T-helper 2 cell (primary cell): ENCODE measurements at places on chromosomes 2 and 18.

DNA sequence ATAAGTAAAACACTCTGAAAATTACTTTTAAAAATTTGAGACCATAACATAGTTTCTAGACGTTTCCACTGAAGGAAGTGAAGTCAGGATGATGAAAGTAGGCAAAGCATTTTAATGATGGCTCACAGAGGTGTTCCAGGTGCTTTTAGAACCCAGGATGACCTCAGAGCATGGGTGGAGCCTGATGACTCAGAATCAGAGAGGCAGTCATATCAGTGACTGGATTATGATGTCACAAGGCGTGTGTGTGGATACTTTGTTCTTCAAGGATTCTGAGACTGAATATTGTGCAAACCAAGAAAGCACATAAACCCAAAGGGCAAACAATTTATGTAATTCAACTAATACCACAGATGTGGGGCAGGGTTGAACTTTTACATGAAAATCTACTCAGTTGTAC lies 208.0 kb upstream of the FBXO11 start:
- DNase-seq = no peak

DNA sequence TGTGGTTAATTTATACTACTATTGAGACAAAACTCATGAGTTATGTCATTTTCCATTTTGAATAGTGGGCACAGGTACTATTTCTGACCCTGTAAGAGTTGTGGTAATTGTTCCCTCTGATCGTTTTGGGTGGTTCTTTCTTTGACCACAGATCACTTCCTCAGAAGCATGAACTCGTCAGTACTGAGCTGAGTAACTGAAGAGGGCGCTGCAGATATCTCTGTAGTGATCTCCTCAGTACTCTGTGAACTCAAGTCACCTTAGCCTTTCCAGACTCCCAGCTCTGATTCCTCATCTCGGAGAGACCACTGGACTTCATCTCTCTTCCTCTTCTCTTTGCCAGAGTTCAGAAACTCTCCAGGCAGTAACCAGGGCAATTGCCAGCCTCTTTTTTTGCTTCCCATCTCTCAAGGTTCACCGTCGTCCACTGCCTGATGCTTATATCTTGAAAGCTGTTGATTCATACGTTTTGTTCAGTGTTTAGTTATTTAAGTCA lies 9.4 kb upstream of the IL1RL1 start:
- no peak for DNase-seq

- no peak for DNase-seq
Observed at GRCh38 chr18:35953688-35954087, 18.8 kb upstream of the RMP24 start.

DNA sequence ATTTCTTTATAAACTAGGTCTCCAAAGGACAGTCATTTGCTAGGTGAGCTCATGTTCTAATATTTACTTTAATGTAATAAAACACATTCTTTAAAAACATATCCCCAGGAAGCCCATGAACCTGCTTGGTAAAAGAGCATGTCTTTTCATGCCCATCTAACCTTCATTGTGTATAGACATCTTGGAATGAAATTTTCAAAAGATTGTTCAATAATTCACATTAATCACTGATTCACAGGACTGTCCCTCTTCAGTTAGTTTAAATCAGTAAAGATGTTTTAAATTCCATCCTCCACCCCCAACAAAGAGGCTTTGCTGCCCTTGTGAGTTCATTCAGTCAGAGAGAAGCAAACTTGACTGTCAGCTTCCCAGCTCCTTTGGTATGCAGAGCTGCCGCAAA lies 633.4 kb upstream of the CELF4 start:
- no peak for DNase-seq

DNA sequence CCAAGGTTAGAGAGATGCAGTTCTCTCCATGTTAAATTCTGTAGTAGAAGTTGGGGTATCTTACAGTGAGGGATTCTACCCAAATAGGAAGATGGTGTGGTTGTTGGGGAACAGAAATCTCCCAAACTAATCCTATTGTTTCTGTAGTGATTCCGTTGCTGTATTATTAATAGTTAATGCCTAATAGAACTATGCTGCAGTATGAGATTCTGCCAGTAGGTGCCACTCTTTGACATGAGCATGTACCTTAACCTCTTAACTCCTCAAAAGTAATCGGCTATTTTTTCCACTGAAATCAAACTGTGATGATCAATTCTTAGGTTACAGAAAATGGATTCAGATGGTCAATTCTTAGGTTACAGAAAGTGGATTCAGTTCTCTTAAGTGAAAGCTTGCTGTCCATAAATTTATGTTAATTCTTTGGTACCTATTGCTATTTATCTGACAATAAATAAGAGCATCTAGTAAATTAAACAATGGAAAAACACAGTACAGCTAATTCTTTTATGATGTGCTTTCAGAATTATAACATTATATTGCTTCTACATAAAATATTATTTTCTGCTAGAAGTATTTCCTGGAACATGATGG lies 97.9 kb upstream of the DLX2 start:
- DNase-seq = no peak

GRCh38 chr18:3524706-3525105 lies 74.7 kb downstream of the TGIF1 start:
- no peak for DNase-seq

- no peak for DNase-seq
Observed at GRCh38 chr2:152097801-152098495, 896 bp downstream of the CACNB4 start.

- no peak for DNase-seq
Observed at GRCh38 chr2:74464406-74464805, 776 bp downstream of the MOGS start.

DNA sequence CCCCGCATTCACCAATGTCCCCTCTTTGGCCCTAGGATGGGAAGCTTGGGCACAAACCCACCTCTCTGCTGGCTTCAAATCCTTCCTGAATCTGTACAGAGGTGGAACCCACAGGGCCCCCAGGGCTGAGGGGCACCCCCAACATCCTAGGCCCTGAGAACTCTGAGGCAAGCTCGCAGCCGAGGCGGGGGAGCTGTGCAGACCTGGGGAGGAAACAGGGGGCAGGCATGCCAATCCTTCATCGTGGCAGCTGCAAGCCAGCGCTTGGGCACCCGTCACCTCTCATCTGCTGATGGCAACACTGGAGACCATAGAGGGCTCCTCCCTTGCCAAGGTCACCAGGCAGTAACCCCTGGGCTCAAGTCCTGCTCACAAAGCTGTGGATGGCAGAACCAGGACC lies 10.8 kb downstream of the ECEL1 start:
- no peak for DNase-seq

- no peak for DNase-seq
Observed at GRCh38 chr2:122960759-122961641, 1064.1 kb upstream of the CNTNAP5 start.

- no peak for DNase-seq
Observed at GRCh38 chr2:218996937-218997336, 3.7 kb upstream of the CRYBA2 start.

- no peak for DNase-seq
Observed at GRCh38 chr2:128279009-128279408, 39.7 kb downstream of the HS6ST1 start.

DNA sequence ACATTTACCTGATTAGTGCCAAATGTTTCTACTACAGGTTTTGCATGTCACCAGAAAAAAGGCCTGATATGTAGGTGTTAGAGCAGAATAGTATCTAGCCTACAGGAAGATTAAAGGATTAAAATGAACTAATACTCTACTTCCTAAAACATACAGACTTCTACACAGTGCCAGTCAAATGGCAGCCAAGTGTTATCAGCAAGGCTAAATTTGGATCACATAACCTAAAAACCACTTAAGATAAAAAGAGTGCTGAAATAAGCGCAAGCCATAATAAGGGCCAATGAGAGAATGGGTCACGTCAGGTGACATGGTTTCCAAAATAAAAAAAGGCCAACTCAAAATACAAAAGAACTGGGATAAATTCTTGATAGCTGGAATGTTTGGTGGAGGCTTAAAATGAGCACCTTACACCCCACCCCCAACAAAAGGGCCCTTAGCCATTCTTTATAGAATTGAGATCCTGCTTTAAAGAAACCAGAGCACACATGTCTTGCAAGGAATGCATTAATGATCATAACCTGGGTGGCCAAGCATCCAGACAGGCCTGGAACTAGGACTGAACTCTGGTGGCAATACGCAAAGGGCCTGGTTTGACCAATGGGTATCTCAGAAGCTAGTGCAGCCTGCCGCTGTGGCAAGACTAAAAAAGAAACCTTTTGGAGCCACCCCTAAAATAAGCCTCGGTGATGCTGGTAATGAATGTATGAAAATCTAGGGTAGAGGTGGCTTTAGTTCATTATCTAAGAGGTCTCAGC lies 32.4 kb downstream of the IRS1 start:
- no peak for DNase-seq

GRCh38 chr2:173402405-173402974 lies 47.8 kb downstream of the CDCA7 start:
- peak; percentile 24 for DNase-seq

- DNase-seq = no peak
Observed at GRCh38 chr2:168564641-168565040, 108.6 kb downstream of the CERS6 start.

GRCh38 chr2:170843656-170844055 lies 27.0 kb downstream of the GAD1 start:
- DNase-seq = no peak

DNA sequence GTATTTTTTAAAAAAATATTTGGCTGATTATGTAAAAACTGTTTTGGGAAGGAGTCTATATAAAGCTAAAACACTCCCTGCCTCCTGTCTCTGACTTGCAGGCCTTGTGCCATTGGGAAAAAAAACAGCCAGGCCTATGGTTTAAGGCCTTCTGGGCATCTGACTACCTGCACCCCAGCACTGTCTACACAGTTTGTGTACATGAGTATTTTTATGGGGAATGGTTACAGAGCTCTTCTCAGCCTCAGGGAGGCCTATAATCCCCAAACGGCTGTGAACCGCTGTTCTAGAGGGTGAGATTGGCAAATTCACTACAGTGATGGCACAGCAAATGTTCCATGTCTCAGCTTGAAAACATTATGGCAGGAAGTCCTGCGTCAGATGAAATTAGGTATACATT lies 96.1 kb downstream of the LTBP1 start:
- no peak for DNase-seq

- DNase-seq = no peak
Observed at GRCh38 chr2:129764376-129765325, 214.8 kb upstream of the RAB6C start.

DNA sequence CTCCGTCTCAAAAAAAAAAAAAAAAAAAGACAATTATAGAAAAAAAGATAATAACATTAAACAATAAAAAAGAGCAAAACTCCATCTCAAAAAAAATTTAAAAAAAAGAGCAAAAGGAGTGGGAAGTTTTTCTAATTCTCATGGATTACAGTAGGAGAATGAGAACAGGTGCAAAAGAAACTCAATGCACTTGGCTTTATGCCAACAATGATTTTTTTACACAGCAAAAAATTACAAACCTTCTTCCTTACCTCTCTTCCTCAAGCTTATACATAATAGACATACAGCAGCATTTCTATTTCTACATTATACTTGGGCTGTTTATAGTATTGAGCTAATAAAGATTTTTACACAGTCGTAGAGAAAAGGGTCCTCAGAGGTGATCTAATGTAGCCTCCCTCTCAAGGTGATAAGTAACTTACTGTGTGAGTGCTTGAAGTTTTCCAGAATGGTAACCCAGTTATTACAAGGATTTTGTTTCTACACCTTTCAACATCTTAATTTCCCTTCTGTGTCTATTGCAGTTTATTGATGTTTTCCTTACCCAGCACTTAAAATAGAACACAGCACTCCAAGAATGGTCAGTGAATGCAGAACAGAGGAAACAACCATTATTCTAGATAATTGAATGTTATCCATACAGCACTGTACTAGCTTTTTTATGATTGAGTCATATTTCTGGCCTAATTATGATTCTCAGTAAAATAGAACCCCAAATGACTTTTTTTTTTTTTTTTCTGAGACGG lies 34.9 kb upstream of the RNF138 start:
- DNase-seq = no peak

DNA sequence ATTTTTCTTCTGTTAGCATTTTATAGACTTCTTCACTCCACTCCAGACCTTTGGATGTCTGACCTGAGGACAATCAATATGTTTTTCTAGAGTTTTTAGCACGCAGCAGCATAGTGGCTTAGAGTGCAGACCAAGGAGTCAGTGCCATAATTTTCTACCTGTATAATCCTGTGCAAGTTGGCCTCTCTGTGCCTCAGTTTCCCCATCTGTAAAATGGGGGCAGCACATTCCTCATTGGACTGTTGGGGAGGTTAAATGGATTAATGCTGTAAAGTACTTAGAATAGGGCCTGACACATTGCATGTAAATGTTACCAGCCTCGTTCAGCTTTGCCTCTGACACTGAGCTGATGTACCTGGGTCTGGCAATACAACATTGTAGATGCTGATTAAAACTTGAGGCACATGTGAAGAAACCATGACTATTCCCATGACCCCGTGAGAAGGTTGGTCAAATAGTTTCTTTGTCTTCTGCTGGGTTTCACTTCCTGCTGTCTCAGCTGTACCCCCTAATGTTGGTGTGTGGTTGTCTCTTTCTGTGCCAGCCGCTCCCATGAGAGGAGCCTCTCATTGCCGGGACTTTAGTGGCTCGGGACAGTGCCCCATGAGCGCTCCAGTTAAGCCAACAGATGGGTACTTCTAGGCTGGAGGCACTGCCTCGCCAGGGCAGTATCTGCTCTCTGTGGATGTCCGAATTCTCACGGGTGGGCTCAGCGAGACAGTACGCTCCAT lies 125.3 kb downstream of the SH3RF3 start:
- DNase-seq = no peak

- DNase-seq = no peak
Observed at GRCh38 chr2:68302281-68302875, 17.4 kb downstream of the CNRIP1 start.

- no peak for DNase-seq
Observed at GRCh38 chr2:41199334-41199733, 747.4 kb upstream of the SLC8A1 start.
